Right cardiac atrium (tissue), 5 donors: ENCODE measurements at places on chromosomes 12 and 14. TPM values are rescaled to one million over a fixed set of nuclear protein-coding genes. Genes with fewer than 3 reads are reported as not detected.

DNA sequence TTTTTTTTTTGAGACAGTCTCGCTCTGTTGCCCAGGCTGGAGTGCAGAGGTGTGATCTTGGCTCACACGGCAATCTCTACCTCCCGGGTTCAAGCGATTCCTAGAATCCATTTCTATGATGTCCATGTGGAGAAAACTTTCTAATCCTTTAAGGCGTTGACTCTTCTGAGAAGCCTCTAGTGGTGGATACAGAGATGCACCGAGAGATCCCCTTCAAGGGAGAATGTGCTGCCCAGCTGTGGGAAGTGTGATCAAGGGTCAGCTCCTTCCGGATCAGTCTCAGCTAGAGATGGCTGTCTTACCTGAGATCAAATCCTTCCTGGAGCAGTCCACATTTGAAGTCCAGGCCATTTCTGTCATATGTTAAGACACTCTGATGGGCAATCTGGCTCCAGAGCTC lies 92.7 kb upstream of the HECTD1 start:
- no peak for DNase-seq

DNA sequence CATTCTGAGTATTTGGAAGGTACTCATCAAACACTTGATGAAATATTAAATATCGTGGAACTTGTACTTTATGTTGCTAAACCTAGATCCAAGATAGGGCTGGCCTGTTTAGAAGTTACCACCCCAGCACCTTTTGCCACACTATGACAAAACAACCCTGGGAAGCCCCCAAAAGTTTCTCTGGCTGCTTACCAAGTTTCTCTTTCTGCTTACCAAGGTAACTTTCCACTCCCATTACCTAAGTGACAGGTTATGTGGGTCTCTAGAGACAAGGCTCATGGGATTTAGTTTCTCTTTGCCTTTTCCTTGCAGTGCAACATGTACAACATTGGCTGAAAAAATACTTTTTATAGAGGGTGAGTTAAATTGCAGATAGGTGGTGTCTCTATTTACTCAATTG lies 28.9 kb upstream of the PPM1A start:
- no peak for DNase-seq

The INSM2 gene
- total RNA-seq: not detected

DNA sequence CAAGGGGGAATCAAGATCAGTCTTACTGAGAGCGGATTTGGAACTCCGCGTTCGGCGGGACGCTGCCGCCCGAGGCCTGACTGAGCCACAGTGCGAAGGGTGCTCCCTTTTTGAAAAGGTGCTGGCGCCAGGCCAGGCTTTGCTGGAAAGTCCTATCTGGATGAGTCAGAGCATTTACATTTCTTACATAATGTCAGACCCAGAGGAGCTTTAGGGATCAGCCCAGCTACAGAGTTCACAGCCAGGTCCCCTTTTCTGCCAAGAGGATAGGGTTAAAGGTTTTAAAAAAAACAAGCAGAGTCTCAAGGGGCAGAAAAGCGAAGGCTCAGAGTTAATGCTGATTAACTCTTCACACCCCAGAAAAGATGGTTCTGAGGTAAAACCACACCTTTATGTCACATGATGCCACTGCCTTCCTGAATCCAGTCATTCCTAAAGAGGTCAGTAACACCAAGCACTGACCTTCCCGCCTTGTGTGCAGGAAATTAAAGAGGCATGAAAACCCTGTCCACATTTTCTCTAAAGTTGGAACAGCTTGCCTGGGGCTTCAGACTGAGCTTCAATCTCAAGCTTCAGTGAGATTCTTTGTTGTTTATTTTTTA lies 11.7 kb upstream of the FBXL14 start:
- DNase-seq: peak; percentile 95

The BIN2 gene
- total RNA-seq: 4.5 TPM

DNA sequence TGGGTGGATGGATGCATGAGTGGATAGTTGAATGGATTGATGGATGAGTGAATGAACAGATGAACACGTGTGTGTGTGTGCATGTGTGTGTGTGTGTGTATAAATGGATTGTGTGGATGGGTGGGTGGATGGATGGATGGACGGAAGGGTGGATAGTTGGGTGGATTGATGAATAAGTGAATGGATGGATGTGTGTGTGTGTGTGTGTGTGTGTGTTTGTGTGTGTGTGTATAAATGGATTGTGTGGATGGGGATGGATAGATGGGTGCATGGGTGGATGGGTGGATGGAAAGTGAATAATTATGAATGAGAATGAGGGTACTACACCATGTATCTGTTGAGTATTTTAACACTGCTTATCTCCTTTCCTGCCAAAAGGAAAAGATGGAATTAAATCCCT lies 986 bp downstream of the KRT77 start:
- no peak for DNase-seq

GRCh38 chr14:24475261-24475660 lies 32.7 kb upstream of the SDR39U1 start:
- DNase-seq: no peak

GRCh38 chr14:19902409-19902808 lies 18.0 kb upstream of the OR4K5 start:
- no peak for DNase-seq

- DNase-seq: no peak
These were observed 138.6 kb downstream of the PAWR start for GRCh38 chr12:79552192-79552591.

GRCh38 chr12:23380419-23381100 lies 568.9 kb downstream of the SOX5 start:
- no peak for DNase-seq

DNA sequence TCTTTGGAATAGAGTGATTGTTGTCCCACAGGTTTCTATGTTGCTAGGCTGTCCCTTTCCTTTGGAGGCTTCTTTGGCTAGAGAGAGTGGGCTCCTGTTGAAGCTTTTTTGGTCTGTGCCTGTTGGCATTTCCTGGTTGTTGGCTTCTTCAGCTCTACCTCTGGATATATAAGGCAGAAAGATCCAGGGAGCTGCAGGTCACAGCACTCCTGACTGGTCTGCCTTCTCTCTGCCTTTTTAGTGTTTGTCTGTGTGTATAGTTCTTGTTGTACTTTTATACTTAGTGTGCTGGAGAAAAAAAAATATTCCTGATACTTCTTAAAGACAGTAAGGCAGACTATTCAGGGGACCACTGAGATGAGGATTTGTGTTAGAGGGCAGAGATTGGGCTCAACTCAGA lies 202.7 kb downstream of the FBXL14 start:
- DNase-seq: no peak

DNA sequence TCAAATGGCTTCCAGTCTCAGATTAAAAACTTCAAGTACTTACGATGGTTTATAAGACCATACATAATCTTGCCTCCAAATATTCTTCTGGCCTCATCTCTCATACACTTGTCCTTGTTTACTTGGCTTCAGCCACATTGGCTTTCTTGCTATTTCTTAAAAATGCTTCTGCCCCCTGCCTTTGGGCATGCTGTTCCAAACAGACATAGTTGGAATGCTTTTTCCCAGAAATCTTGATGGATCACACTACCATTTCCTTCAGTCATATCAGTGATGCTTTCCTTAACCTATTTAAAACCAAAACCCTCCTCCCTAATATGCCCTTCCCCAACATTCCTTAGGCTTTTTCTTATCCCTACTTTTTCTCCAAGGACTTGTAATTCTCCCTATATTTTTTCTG lies 74.4 kb upstream of the PAWR start:
- no peak for DNase-seq

The MGP gene
- total RNA-seq: 1,578 TPM

The OR6C68 gene
- total RNA-seq: not detected

The FLVCR2 gene
- total RNA-seq: 4.1 TPM

The SYCP3 gene
- total RNA-seq: 0.18 TPM

DNA sequence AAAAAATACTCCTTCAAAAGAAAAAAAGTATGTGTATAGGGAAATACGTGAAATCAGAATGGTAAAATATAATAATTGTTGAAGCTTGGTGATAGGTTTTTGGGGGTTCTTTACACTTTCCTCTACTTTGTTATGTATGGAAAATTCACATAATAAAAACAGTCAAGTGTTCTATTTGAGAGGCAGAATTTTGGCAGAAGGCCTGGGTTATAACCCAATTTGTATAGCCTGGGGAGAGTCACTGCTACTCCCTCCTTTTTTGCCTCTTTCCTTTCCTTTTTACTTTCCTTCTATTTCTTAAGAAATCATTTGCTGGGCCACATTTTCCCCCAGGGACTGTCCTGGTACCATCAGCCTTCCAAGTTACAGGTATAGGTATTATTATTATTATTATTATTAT lies 105.7 kb downstream of the CRADD start:
- no peak for DNase-seq

DNA sequence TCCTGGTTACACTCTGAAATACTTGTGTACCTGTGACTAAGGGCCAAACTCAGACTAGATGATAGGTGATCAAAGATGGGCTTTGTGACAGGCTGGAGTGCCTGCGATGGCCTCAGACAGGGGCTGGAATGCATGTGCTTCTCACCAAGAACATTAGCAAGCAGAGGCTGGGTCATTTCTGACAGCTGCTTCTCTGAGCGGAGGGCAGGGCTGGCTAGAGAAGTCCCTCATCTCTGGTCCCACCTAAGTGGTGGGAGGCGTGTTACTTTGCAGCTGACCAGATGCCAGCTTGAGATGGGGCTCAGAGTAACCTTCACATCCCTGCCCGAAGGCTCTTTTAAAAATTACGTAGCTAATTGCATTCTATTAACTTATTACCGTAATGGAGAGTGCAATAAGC lies 106.8 kb upstream of the RTL1 start:
- no peak for DNase-seq

GRCh38 chr12:96136725-96137378 lies 57.3 kb upstream of the ELK3 start:
- no peak for DNase-seq

DNA sequence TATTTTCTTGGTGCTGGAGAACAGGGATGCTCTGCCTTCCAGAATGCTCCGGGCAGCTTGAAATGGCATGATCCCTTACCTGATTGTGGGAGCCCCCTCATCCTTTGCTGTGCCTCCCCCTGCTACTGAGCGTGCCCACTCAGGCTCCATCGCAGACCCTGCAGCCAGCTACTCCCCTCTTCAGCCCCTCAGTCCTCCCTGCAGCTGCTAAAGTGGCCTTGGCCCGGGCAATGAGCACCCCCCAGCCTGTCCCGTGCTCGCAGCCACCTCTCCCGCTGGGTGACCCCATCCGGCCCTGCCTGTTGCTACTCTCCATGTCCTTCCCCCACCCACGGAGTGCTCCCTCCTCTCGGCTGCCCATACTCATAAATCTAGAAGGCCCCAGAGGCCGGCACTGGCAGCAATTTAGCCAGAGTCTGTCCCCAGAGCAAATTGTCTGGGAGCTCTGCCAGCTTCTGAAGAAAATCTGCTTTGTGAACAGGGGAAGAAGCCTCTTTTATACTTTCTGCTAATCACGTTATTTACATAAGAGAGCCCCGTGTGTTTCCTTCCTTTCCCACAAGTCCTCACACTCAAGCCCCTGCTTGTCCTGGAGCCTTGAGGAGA lies 143.7 kb upstream of the FRMD6 start:
- DNase-seq: peak; percentile 84

DNA sequence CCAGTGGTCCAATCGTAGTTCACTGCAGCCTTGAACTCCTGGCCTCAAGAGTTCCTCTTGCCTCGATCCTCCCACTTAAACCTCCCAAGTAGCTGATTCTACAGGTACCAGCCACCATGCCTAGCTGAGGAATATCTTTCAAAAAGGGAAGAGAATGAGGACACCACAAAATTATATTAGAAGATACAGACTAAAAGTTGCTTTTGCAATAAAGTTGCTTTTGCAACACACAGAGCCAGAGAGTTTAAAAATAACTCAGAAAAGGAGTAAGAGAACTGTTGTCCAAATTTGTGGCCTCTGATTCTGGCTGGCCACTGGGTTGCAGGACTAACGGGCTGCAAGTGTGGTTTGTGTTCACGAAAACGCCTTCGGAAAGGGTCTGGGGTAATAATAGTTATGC lies 19.8 kb downstream of the TMEM253 start:
- no peak for DNase-seq

The INHBE gene
- not detected for total RNA-seq

- DNase-seq: no peak
These were observed 96.6 kb upstream of the FERMT2 start for GRCh38 chr14:53047307-53048069.

GRCh38 chr12:98730412-98730811 lies 85.3 kb downstream of the APAF1 start:
- no peak for DNase-seq

- DNase-seq: no peak
These were observed 1.0 kb upstream of the CDK17 start for GRCh38 chr12:96401076-96401871.

The KRT83 gene
- total RNA-seq: not detected

GRCh38 chr14:24162093-24162492 lies 1.0 kb downstream of the IRF9 start:
- no peak for DNase-seq

DNA sequence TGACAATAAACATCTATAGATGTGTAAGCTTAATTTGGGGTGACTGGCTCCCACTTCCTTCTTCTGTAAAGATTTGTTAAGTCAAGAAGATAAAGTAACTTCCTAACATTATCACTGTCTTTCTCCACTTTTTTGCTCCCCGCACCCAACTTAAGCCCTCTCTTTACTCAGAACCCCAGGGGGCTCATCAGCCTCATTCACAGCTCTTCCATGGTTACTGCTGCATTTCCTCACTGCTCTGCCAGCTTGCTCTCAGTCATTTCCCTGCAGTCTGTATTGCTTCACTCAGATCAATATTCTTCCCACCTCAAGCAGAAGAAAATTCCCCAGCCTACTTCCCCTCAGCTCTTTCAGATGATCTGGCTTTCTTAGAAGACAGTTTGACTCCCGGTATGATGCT lies 102.0 kb downstream of the PIK3C2G start:
- DNase-seq: no peak
